Stimulated activated CD8-positive, alpha-beta memory T cell treated with anti-CD3 and anti-CD28 coated beads, Interleukin-7, amount 100 ng/mL, for 48 hours (primary cell): ENCODE measurements at places on chromosomes 6 and 20.

DNA sequence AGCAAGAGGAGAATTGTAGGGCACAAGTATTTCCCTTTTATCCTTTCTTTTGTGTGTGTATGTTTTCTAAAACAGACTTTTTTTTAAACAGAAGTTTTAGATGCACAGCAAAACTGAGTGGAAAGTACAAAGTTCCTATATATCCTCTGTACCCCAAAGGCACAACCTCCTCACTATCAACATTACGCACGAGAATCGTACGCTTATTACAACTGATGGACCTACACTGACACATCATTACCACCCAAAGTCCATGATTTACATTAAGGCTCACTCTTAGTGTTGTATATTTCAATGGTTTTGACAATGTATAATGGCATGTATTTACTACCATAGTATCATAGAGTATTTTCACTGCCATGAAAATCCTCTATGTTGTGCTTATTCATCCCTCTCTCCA lies 32.6 kb downstream of the MAN1A1 start:
- DNase-seq = no peak

DNA sequence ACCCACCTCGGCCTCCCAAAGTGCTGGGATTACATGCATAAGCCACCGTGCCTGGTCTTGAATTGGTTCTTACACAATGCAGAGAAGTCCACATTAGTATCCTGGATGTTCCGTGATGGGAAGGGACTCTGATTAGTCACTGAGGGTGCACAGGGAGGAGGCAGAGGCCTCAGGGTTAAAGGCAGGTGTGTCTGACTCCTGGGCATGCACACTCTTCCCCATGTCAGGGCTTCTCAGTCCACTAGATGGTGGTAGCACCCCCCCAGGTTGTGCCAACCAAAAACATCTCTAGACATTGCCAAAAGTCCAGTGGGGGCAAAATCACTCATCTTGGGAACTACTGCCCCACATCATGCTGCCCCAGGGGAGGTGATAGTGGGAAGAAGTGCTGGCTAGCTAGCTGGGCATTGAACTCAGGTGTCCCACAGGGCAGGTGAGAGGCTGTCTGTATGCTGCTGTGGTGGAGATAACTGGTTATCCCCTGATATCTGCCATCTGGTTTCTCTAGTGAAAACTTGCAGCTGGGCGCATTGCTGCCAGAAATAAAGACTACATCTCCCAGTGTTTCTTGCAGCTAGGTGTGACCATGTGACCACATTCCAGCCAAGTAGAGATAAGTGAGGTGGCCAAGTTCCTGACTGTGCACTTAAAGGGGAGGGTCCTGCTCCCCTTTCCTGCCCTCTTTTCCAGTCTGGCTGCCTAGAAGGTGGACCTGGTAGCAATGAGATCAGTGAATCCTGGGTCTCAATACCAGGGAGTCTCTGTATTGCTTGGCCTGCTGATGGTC lies 8.4 kb upstream of the NSFL1C start:
- no peak for DNase-seq

GRCh38 chr20:37669062-37669772 lies 24.6 kb upstream of the CTNNBL1 start:
- DNase-seq = no peak

- no peak for DNase-seq
These were observed 1.5 kb upstream of the TPBG start for GRCh38 chr6:82362144-82362543.

DNA sequence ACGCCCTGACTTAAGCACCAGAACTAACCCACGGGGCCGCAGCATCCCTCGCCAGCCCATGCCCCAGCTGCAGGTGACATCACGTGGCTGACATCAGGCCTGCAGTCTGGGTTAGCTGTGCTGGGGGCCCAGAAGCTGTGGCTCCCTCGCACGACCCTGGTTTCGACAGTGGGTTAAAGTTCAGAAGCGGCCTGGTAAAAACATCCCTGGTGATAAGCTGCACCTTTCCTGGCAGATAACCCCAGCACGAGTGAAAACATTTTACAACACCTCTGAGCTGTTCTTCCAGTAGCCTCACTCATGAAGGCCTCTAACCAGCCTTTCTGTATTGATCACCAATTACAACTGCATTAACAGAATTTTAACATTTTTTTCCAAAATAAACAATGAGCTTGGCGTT lies 136.4 kb upstream of the RREB1 start:
- no peak for DNase-seq
